Fibroblast of mammary gland (primary cell): ENCODE measurements at places on chromosomes 16 and 17.

- no peak for DNase-seq
Measured at GRCh38 chr17:80070375-80071115, 30.8 kb upstream of the GAA start.

DNA sequence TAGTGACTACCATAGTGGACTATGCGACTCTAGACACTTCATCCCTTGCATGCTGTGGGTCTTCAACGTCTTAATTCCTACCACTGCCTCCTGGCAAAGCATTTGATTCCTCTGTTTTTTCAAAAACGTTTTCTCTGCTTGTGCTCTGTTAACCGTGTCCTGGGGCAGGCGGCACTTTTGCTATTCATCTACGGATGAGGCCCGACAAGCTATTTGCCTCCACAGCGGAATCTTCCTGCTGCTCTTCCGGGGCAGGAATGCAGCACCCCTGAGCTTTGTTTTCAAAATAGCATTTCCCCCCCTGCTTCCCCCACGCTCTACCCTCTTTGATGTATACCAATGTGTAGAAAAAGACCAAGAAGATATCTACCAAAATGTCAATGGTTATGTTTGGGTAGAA lies 39.8 kb upstream of the METTL16 start:
- DNase-seq = no peak

- peak; percentile 40 for DNase-seq
Measured at GRCh38 chr16:74726716-74727115, 26.1 kb upstream of the MLKL start.

GRCh38 chr17:74856112-74856511 lies 3.6 kb downstream of the GRIN2C start:
- no peak for DNase-seq

- DNase-seq = no peak
Measured at GRCh38 chr16:75225092-75225491, 6.3 kb downstream of the CTRB1 start.

DNA sequence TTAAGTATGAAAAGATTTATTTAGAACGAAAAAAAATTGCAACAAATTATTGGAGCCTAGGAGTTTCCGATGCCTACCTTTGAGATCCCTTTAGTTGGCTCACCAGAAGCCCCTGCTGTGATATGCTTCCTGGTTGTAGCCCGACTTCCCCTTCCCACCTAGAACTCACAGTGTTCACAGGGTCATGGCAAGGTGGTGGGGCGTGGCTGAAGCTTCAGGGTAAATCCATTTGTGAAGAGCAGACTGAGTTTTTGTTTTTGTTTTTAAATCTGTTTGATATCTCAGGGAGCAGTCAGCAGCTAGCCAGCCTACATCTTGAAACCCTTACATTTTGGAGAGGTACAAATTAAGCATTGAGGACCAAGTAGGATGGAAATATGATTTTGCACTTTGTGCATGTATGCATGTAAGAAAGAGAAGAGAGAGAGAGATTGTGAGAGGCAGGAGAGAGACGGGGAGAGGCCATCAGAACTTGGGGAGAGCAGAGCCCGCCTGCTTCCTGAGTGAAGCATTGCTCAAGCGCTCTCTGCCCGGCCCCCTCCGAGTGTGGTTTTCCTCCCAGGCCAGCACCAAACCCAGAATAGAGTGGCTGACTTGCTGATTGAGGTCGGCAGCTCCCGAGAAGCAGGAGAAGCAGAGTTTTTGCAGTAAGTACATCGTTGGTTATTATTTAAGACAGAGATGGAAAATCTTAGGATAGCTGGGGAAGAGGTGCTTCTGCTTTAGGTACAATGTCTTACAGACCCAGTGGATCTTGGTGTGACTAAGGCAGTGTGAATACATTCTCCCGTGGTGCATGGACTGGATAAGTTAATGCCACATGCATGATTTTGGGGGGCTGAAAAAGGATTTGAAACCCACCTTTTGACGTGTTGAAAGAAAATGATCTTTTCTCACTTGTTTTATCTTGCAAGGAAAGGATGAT lies 64.2 kb downstream of the SPECC1 start:
- peak; percentile 51 for DNase-seq

DNA sequence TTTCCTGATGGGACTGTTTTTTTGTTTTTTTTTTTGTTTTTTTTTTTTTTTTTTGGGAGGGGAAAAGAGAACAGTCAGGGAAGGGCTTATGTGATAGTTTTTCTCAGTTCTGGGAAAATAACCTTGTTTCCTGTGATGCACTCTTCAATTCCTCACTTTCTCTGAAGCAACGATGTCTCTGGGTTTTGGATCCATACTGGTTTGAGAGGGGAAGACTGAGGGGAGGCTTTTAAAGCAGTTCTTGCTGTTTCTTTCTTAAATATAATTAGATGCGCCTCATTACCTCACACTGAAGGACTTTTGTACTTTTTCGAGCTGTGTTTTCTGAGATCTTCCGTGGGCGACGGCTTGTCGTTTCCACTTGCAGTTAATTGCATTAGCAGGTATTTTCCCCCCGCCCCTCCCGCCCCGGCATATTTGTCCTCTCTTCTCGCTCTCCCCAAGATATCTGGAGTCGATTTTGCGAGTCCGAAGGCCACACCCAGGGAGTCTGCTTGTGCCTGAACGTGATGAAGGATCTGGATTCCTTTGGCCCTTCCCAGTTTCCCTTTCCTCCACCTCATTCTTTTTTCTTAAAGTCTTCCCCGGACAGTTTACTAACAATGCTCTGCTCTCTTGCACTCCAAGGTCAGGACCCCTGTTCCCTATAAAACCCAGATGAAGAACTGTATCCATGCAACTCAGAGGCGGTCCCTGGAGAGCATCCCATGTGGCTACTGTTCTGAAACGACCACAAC lies 125.2 kb upstream of the ZFHX3 start:
- DNase-seq = peak; percentile 37

DNA sequence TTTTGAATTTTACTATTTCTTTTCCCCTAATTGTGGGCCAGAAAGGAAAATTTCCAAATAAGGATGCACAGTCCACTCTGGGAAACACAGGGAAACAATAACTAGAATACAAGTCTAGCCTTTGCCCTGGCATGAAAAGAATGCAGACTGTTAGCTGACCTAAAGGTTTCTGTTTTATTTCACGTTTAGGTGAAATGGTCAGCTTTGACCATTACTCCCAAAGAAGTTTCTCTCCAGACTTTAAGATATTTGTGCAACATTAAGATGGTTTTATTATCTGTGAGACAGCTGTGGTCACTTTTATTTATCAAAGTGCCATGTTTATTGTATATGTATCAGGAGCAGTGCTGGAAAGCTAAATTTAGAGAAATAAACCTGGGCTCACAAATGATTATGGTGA lies 163.9 kb downstream of the SPECC1 start:
- DNase-seq = no peak

DNA sequence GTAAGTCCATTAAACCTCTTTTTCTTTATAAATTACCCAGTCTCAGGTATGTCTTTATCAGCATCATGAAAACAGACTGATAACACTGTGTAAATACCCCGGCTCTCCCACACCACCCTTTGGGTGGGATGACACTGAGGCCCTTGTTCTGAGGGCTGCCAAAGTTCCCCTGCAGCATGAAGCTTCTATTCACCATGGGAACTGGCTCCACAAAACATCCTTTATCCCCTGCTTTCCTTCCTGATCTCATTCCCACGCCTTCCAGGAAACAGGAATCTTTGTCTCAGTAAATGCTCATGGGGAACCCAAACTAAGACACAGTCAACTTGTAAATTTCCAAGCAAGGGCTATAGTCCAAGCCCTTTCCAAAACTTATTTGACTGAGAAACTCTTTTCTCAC lies 88.4 kb downstream of the ABCC12 start:
- DNase-seq = no peak

DNA sequence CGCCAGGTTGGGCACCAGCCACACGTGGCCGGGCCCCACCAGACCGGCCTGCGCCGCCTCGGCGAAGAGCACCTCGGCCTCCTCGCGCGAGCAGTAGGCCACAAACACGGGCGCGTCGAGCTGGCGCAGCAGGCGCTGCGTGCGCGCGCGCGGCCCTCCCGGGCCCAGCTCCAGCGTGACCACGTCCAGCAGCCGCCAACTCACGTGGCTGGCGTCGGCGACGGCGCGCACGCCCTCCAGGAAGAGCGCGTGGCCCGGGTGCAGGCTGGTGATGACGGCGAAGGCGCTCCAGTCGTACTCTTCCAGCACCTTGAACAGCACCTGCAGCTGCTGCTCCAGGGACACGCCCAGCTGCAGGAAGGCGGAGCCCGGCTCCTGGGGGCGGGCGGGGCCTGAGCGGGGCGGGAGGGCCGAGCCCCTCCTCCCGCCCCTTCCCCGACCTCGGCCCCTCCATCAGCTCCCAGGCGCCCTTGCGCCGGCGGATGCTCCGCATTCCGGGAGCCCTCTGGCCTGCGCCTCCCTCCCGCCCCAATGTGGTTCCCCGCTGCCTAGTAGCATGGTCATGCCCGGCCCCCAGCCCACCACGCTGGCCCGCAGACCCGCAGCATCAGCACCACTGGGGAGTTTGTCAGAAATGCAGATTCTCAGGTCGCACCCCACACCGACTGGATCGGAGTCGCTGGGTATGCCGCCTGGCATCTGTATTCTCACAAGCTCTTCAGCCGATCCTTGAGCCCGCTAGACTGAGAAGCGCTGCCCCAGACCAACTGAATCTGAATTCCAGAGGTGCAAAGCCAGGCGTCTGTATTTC lies 7.2 kb downstream of the GRIN2C start:
- no peak for DNase-seq

GRCh38 chr17:62994931-62995330 lies 28.9 kb downstream of the TANC2 start:
- peak; percentile 43 for DNase-seq

- DNase-seq = peak; percentile 70
Measured at GRCh38 chr16:48164907-48165715, 9.3 kb upstream of the ABCC12 start.

GRCh38 chr16:75475420-75475847 lies 10.9 kb upstream of the TMEM170A start:
- DNase-seq = no peak

DNA sequence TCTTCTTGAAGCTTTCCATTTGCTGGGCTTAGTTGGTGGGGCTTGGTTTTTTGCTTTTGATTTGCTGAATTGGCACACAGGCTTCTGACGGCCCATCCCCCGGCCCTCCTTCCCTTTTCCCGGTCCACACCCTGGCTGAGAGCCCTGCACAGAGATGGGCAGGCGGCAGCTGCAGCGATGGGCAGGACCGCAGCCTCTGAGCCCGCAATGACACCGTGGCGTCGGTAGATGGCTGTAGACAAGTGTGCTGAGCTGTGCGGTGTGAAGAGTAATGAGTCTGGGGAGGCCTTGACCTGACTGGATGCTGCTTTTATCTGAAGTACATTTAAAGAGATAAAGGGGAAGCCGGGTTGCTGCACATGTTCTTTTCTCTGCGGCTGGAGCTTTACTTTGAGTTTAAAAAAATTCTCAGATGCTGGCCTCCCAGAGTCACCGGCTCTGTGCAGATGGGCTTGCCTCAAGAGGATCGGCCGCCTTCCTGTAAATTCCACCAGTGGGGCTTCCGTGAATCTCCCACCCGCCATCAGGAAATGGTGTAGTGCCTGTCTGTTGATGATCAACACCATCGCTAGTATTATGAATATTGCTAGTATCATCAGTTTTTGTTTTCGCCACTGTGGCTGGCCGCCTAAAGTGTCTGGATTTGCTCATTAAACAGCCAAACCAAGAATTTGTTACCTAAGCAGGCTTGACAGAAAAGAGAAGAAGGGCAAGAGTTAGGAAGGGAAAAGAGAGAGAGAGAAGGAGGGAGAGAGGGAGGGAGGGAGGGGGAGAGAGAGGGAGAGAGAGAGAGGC lies 245.6 kb upstream of the RBFOX1 start:
- DNase-seq = no peak

DNA sequence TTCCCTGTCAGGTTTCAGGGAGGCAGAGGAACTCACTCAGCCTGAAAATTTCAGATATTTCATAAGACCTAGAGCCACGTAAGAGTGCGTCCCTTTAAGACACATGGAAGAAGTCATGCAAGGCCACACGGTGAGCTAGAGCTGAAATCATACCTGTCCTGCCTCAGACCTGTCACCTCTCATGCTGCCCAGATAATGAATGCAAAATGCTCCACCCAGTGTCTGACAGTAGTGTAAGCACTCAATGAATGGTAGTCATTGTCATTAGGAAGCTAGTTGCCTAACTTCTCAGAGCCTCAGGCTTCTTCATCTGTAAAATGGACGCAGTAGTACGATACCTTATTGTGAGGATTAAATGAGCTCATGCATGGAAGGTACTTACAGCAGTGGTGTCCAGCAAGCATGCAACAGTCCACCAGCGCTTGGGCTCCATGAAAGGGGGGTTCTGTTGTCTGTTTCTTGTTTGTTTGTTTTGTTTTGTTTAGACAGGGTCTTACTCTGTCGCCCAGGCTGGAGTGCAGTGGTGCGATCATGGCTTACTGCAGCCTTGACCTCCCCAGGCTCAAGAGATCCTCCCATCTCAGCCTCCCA lies 60.7 kb downstream of the WSB1 start:
- no peak for DNase-seq

GRCh38 chr17:49360796-49361128 lies 1.3 kb downstream of the ZNF652 start:
- DNase-seq = no peak

GRCh38 chr17:4477255-4477791 lies 21.4 kb upstream of the SPNS2 start:
- DNase-seq = no peak

DNA sequence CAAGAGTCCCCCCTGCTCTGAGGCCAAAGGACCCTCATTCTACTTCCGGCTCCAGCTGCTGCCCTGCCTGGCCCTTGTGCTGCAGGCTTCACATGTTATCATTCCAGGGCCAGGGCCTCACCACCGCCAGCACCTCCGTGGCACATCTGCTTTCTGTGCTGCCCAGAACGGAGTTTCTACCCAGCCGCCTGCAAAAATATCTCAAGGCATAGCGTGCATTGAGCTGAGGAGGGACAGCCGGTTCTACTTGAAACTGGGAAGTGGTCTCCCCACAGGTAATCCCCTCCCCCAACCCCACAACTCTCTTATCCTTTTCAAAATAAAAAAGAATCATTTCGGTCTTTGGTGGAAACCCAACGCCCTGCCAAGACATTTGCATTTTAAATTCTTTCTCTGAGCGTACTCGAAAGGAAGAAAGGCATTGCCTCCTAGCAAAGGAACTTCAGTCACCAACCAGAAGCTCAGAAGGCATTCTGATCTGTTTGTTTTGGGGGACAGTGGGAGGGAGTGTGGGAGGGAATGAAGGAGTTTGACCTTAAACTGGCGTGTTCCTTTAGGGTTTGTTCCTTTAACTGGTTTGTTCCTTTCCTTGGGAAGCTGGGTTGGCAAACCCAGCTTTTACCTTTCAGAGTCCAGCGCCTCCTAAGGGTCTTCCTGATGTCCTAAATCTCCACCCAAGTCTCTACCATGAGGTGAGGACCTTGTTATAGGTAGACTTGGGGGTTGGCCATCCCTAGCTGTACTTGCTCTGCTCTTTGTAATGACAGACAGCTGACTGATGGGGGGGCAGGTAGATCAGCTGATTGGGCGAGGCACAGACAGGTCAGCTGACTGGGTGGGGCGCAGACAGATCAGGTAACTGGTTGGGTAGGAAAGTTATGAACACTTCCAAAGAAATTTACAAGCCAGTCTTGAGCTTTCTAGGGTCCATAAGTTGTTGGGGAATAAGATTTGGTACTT lies 33.4 kb upstream of the PIK3R6 start:
- no peak for DNase-seq
